ENCODE measurements at places on chromosomes 11 and 22.

DNA sequence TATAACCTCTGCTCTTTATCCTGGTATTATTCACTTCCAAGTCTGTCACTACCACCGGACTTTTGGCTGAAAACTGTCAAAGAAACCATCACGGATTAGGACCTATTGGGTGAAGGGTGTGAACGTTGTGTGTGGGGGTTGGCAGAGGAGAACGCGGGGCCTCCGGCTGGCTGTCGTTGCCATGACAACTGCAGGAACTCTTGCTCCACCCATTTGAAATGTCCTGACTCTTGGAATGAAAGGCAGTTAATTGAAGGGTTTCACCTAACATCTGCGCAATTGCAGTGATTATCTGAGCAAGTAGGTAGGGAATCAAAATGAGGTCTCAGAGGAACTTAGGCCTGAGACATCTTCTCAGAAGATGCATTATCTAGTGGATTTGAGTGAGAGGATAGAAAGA lies 60.9 kb upstream of the CLMP start:
- DNase-seq: no peak

- no peak for DNase-seq
These were observed 557.1 kb upstream of the CADM1 start for GRCh38 chr11:116061322-116061721.

DNA sequence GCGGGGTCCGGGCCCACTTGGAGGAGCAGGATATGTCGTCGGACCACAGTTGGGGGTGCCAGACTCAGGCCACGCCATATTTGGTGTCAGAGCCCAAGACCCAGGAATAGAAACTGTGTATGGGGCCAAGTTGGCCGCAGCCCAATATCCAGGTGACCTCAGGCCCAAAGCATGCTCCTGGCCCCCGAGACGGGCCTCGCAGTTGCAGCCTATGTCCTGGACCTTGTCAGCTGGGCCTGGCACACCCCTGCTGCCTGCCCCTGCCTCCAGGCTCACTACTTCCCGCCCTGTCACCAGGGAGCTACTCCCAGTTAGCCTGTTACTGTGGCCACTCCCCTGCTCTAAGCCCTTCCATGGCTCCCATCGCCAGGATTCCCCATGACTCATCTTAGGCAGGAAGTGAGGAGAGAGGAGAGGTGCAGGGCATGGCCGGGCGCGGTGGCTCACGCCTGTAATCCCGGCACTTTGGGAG lies 23.1 kb downstream of the A4GALT start:
- DNase-seq: peak; percentile 91

DNA sequence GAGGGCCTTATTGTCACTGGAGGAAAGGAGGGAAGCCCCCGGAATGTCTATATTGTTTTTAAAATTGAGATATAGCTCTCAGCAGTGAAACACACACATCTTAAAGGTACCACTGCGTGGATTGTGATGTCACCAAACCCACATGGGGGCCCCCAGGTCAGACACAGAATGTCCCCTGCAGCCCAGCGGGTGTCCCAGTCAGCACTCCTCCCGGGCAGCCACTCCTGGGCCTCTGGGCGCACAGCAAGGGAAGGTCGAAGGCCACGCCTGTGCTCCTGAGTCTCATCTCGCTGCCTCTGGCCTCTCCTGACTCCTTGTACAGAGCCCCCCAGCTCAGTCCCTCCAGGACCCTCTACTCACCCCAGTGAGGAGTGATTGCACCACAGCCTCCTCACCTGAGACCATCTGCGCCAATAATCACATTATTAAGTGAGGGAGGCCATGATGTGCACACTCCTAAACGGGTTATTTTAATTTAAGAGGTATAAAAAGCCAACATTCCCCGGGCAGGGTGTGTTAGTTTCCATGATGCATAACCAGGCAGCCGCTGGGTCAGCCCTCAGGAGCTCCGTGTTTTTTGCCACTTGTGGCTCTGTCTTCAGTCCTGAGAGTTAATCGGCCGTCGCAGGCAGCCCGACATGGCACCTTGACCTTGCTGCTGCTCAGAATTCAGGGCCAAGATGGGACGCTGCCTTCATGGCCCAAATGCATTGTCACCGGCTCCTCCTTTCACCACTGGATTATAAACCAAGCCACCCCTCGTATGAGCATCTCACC lies 1089.3 kb downstream of the BRD1 start:
- DNase-seq: no peak

- no peak for DNase-seq
These were observed 22.7 kb upstream of the TMPRSS5 start for GRCh38 chr11:113728814-113729213.

DNA sequence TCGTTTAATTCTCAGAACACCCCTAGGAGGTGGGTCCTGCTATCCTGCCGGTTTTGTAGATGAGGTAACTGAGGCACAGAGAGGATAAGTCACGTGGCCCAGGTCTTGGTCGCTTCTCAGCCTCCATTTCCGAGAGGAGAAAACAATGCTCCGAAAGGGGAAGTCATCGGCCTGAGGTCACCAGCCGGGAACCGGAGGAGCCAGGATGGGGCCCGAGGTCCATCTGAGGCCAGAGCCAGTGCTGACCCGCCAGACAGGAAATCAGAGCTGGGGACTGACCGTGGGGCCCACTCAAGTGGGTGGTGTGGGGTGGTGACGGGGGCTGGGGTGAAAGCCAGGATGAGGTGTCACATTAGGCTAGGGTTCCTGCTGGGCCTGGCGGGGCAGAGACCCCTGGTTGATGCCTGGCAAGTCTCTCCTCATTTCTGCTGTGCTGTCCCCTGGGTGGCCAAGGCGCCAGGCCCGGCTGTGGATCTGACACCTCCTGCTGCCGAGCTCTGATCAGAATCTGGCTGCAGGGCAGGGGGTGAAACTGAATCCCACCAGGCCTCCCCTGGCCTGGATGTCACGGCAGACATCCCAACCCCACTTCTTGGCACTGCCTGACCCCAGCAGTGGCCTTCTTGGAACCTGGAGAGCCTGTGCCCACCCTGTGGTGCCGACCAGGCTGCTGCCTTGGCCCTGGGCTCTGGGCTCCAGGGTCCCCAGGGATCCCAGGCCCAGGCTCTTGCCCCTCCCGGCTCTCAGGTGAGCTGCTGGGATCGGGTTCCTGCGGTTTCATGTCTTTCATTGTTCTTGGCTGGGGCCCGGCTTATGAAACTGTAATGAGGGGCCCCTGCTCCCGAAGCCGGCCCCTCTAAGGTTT lies 12.0 kb downstream of the TRIOBP start:
- DNase-seq: no peak

DNA sequence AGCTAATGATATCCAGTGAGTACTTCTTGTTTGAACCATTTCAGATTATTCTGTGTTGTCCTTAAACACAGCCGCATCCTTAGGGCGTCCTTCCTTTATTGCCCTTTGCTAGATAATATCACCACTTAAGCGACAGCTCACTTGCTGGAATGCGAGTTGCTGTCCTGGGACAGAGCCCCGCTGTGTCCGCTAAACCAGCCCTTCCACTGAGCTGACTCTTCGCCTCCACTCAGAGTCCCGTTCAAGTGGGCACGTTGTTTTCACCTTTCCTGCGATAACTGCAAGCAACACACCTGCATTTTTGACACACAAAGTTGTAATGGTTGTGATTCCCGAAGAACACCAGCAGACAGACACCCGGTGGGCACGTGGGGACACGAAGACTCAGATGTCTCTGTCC lies 140.0 kb downstream of the TBC1D22A start:
- DNase-seq: no peak

DNA sequence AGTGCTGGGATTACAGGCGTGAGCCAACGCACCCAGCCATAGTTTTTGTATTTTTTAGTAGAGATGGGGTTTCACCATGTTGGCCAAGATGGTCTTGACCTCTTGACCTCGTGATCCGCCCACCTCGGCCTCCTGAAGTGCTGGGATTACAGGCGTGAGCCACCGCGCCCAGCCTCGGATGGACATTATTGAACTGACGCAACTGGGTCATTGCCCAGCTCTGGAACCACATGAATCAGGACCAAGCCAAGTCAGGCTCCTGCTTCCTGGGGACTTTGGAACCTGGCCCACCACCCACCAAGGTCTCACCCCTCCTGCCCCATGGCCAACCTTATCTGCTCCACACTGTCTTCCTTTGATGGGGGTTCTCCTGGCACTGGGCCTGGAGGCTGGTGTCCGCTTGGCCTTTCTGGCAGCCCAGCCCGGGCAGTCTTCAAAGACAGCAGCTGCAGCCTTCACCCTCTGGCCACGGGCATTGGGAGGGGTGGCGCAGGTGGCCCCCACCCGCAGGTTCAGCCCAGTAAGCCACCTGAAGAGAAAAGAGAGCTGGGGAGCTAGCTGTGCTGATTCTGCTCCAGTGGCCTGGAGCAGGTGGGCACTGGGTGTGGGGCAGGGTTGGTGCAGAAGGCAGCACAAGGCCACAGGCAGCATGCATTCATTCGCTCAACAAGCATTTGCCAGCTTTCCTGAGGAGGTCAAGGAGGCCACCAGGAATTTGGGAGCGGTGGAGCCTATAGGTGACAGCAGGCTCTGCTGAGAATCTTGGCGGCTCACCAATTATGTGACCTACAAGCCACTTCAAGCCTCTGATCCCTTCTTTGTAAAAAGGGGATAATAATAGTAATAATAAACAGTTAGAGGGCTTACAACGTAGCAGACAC lies 5.7 kb downstream of the CHADL start:
- DNase-seq: no peak

GRCh38 chr11:64918017-64918416 lies 1.0 kb upstream of the ATG2A start:
- peak; percentile 63 for DNase-seq

GRCh38 chr11:132941024-132941646 lies 591.2 kb downstream of the OPCML start:
- DNase-seq: peak; percentile 41

- DNase-seq: no peak
These were observed 3.7 kb downstream of the ASPHD2 start for GRCh38 chr22:26432619-26433311.

GRCh38 chr22:36162127-36163034 lies 1.8 kb upstream of the APOL3 start:
- no peak for DNase-seq

- no peak for DNase-seq
These were observed 742.5 kb downstream of the ETS1 start for GRCh38 chr11:127844876-127845275.

- DNase-seq: no peak
These were observed 83.6 kb downstream of the BCR start for GRCh38 chr22:23263651-23264555.

DNA sequence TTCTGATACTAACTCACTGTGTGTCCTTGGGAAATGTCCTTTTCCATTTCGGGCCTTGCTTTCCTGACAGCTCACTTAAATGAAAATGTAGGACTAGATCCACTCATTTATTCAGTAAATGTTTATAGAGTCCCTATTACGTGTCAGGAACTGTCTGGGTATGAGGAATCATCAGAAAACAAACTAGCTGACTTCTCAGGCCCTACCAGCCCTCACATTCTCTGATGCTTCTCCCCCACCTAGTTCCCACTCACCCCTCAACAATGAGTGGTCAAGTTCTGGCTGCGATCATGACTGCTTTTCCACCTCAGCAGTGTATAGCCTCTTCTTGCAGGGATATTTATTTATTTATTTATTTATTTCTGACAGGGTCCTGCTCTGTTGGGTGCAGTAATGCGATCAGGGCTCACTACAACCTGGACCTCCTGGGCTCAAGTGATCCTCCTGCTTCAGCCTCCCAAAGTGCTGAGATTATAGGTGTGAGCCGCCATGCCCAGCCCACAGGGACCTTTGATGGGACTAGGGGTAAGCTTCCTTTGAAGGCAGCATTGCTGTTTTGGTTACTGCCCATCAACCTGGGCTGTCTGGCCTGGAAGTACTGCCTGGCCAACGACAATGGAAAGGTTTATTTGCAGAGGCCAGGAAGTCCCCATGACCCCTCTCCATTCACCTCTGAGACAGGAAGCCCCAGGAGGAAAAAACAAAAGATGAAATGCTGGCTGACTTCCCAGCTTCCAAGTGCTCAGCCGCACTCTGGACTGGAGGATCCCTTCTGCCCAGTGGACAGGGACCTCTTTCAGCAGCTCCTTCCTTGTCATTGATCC lies 33.1 kb upstream of the POLD3 start:
- DNase-seq: no peak

GRCh38 chr22:22092974-22093373 lies 110.4 kb upstream of the TOP3B start:
- no peak for DNase-seq

DNA sequence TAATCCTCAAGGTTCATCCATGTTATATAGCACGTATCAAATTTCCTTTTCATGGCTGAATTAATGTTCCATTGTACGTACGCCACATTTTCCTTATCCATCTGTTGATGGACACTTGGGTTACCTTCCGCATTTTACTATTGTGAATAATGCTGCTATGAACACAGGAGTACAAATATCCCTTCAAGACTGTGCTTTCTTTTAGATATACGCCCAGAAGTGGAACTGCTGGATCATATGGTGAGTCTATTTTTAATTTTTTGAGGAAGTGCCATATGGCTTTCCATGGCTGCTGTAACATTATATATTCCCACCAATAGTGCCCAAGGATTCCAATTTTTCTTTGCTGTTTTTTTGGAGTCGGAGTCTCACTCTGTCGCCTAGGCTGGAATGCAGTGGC lies 6.0 kb downstream of the MRPL40 start:
- no peak for DNase-seq

- DNase-seq: no peak
These were observed 68.2 kb upstream of the B3GAT1 start for GRCh38 chr11:134480136-134480712.

DNA sequence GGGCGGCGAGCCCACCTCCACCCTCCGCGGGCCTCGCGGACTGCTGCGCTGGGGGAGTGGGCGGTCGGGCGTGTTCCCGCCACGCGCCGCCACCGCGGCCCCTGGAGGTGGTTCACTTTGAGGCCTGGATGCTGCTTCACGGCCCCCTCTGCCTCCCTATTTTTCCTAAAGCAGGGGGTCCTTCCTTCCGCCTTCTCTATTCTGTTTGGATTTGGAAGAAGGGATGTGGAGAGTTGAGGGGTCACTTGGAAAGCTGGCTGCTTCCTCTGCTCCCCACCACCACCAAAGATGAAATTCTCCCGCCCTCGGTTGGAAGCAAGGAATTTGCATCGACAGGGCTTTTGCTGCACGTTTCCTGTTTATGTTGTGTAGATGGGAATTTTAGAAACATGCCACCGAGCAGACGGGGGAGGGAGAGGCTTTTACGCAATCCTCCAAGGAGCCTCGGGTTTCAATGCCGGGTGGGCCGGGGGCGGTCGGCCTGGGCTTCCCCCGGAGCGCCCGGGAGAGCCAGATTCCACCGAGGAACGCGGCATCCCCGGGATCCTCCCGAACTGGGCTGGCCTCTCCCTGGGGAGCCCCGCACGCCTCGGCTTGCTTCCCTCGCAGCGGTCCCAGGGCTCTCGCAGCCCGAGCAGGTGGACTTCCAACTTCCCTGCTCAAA lies 403 bp upstream of the SBF2 start:
- DNase-seq: peak; percentile 76

Data from RKO (cell line).